ENCODE measurements at places on chromosomes 1 and 21.

DNA sequence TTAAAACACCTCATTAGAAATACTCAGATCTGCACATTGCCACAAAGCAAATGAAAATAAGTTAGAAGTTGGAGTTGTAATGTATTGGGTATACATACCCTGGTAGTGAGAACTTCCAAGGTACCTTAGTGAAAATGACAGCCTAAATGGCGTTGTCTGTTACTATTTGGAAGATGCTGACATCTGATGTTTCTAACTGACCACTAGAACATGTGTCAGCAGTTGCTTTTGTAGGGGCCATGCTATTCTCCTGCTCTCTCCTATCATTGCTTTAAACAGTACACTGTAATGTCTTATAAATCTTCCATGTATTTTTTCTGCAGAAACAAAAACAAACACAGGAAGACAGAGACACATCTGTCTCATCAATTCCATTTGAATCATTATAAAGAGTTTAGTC is 40.1 kb downstream of the LAMC1 start:
- DNase-seq: no peak

- DNase-seq: no peak
Observed at GRCh38 chr1:91684481-91685196, 184.0 kb downstream of the CDC7 start.

GRCh38 chr1:235078480-235079381 is 49.9 kb downstream of the TOMM20 start:
- DNase-seq: no peak

- DNase-seq: no peak
Observed at GRCh38 chr1:204571128-204571527, 54.9 kb downstream of the MDM4 start.

DNA sequence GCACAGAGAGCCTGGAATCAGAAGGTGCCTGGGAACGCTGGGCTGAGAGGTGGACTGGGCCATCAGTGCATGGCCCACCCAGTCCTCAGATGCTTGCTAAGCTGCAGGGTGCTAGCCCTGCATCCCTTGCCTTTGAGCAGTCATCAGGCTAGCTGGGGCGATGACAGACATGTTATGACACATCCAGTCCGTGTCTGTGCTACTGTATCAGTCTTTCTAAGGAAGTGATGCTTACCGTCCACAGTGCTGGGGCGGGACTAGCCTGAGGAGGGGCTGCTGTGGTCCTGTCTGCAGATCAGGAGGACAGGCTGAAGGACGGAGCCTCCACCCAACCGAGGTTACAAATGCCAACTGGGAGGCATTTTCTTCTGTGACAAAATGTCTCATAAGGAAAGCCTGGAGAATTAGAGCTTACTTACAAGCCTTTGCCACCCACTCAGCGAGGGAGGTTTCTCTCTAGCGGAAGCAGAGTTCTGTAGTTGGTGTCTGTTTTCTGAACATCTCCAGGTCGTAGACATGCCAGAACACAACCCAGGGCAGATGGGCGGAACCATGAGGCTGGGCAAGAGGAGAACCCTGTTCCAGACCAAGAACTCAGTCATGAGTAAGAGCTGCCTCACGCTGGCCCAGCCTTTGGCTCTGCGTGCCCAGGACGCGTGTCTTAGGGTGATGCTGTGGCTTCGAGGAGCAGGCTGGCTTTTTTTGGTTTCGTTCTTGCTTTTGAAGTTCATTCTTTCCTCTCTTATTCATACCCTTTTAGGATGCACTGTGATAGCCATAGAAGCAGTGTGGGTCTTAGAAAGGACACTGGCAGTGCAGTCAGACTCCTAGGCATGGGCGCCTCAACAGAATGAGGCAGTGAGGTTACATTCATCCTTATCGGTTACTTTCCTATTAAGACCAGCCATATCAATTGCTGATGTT is 14.3 kb downstream of the SLFNL1 start:
- no peak for DNase-seq

All from cerebellar nuclear complex (tissue), 1 donor.